ENCODE measurements at places on chromosomes 16 and 17. TPM values are rescaled to one million over a fixed set of nuclear protein-coding genes. Genes with fewer than 3 reads are reported as not detected.

Gene HSPB9
- not detected for polyA plus RNA-seq

Gene CACNG3
- not detected for polyA plus RNA-seq

Gene TOX3
- not detected for polyA plus RNA-seq

Gene SPN
- polyA plus RNA-seq, result not detected

Gene CCL4L2
- not detected for polyA plus RNA-seq

DNA sequence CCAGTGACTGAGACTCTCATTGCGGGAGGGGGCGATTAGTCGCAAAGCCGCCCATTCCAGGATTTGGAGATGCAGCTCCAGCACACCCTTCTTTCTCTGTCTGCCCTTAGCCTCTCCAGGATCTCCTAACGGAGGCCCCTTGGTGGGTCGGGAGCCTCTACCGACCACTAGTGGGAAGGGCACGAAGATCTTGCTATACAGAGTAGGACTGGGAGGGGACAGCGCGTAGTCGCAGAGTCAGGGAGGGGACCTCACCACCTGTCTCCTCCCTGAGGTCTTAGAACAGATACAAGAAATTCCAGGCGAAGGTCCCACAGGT, 588 bp upstream of the SMTNL2 start:
- DNase-seq, result no peak

GRCh38 chr17:77846531-77847085, 111.9 kb upstream of the TNRC6C start:
- no peak for DNase-seq

GRCh38 chr16:30767767-30768465, 5.8 kb downstream of the RNF40 start:
- DNase-seq, result no peak

GRCh38 chr16:89700649-89701424, 668 bp downstream of the SPATA2L start:
- peak; percentile 24 for DNase-seq

DNA sequence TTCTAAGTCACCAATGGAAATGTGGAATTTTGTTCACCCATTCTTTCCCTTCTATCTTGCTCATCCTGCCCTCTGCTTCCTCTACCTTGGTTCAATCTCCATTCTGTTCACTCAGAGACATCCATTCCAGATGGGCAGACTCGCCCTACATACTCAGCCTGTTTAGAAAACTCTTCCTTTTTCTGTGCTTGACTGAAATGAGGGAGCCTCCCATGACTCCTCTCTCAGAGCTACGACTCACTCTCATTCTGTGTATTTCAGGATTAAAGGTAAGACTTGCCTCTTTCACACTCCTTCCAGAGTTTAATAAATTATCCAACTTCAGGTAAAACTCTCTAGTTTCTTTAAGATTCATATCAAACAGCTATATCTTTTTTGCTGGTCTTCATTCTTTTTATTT, 182.8 kb downstream of the HS3ST3A1 start:
- peak; percentile 45 for DNase-seq

DNA sequence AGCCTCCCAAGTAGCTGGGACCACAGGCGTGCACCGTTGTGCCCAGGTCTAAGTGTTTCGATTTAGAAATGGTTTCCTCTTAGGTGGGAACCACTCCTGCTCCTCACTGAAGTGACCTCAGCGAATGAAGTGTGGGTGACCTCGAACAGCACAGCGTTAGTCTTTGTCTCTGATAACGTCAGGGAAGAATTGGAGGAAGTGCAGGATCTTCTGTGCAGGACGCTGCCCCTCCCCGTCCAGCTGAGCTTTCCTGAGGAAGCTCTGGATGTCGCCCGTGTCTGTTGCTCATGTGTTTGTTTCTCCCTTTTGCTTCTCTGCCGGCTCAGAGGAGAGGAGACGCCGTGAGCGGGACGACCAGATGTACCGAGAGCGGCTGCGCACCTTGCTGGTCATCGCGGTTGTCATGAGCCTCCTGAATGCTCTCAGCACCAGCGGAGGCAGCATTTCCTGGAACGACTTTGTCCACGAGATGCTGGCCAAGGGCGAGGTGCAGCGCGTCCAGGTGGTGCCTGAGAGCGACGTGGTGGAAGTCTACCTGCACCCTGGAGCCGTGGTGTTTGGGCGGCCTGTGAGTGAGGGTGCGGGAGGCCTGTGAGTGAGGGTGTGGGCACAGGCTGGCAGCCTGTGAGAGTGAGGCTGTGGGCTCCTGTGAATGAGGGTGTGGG, 15.6 kb downstream of the SPG7 start:
- no peak for DNase-seq

DNA sequence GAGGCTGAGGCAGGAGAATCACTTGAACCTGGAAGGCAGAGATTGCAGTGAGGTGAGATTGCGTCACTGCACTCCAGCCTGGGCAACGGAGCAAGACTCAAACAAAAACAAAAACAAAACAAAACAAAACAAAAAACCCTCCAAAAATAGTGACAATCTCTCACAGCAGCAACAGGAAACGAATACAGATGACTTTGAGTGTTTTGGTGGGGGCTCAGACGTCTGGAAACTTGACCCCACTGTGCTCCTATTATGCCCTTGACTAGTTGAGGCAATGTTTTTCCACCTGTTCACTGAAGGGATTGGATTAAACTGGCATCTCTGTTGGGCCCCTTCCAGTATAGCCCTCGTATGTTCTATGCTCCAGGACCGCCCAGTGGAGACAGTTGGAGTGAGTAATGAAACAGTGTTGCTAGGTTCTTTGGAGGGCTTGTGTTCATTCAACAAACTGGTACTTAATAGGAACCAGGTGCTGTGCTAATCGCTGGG, 167.0 kb downstream of the UTP18 start:
- no peak for DNase-seq

GRCh38 chr17:36877771-36878170, 59.5 kb upstream of the LHX1 start:
- peak; percentile 11 for DNase-seq

DNA sequence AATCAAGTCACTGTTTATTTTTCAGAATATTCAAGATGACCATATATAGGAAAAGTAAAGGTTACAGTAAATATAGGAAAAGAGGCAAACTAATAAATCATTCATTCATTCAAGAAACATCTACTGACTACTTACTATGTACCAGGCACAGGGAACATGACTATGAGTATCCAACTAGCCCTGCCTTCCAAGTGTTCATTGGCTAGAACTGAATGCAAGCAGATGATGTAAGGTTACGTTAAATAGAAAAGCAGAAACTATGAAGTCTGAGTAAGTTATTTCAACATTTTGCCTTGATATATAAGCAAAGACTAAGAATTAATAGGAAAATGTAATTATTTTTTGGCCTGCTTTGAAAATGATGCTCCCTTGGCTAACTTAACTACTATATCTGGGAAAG, 36.7 kb downstream of the SPAG9 start:
- no peak for DNase-seq

DNA sequence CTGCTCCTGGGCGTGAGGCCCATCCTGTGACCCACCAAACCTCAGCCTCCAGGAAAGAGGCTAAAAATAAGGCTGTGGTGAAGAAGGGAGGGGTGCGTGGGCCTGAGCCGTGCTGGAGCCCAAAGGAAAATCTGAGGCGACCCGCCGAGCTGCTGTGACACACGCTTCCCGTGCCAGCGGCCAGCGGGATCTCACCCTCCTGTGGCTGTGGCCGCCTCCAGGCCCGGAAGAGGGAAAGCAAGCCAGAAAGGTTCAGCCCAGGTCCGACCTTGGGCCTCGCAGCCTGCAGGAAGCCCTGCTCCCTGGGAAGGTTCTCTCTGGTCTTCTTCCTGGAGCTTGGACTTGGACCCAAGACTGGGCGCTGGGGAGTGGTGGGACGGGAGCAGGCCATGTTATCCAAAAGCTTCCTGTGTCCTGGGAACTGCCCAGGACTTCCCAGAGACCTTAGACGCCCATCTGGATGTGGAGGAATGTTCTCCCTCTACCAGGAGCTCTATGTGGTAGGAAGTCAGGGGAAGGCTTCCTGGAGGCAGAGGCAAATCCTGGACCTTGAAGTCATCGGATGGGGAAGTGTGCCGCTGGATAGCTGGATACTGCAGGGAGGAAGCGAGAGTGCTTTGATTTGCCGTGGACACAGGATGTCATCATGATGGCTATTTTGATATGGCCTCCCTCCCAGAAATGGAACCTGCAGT, 11.4 kb downstream of the SPNS2 start:
- no peak for DNase-seq

DNA sequence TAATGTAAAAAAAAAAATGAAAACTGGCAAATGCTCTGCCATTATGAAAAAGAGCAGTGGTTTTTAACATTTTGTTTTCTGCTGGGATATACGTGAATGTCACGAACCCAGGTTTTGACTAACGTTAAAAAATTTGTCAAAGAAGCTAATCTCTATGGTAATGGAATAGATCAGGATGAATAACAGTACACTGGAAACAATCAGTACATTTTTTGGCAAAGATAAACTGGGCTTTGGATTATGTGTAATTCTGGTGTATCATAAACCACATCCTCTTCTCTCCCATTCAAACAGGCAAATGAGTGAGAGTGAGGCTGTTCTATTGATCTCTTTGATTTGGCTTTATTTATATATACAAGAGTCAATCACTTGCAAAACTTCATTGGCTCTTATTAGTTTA, 207.0 kb upstream of the IRX3 start:
- no peak for DNase-seq

- DNase-seq, result no peak
Observed at GRCh38 chr17:49577963-49578362, 2.3 kb downstream of the NXPH3 start.

DNA sequence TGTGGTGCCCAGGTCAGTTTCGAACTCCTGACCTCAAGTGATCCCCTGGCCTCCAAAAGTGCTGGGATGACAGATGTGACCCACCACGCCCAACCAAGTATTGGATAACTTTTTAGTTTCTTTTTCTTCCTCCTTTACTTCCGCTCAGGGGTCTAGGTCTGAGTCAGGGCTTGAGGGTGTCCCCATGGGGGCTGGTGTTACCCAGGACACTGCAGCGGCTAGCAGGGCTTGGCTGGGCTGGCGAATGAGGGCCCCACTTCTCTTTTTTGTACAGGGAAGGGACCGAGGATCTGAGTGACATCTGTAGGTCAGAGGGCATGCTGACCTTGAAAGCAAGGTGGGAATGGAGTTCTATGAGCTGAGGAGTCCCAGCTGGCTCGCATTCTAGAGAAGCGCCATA, 24.9 kb downstream of the RAB11FIP3 start:
- DNase-seq, result no peak

Measured in IMR-90 (cell line).